Regular cardiac myocyte (primary cell): ENCODE measurements at places on chromosomes 12 and 14. TPM values are rescaled to one million over a fixed set of nuclear protein-coding genes. Genes with fewer than 3 reads are reported as not detected.

RIPK3 gene
- 0.19 and 0.56 TPM in 2 replicates for total RNA-seq

RPS6KA5 gene
- 0.56 and 1.2 TPM in 2 replicates for total RNA-seq

TMEM121 gene
- 5.0 and 12.7 TPM in 2 replicates for total RNA-seq

SCNN1A gene
- 0.58 and 1.4 TPM in 2 replicates for total RNA-seq

PTGDR gene
- 0.58 and 0.85 TPM in 2 replicates for total RNA-seq

RPGRIP1 gene
- total RNA-seq = not detected in 2 replicates

POTEM gene
- total RNA-seq = not detected in 2 replicates
